ENCODE measurements at places on chromosomes 11 and 22.
A peak's percentile ranks its signal among the peaks of the same experiment; 100 is the strongest.

- DNase-seq, result no peak
Observed at GRCh38 chr11:31877083-31877482, 66.0 kb upstream of the PAX6 start.

- no peak for DNase-seq
Observed at GRCh38 chr11:121444526-121444925, 7.6 kb upstream of the SORL1 start.

DNA sequence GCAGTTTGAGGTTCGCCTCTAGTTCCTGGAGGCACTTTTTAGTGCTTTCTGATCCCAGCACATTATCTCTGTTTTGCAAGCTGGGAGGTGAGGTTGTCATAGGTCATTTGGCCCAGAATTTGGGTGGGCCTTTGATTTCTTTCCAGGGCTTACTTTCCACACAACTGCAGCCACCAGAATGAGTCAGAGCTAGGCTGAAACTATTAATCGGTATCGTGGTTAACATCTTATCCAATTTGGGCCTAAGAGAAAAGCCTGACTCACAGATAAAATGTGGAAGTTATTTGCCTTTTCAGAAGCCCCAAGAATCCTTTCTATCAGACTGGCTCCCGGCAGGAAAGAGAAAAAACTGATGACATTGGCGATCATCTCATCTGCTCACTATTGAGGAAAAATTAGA is 166.4 kb downstream of the KIRREL3 start:
- DNase-seq, result no peak

GRCh38 chr22:41697126-41697775 is 2.1 kb upstream of the MEI1 start:
- DNase-seq, result peak; percentile 77

- no peak for DNase-seq
Observed at GRCh38 chr11:60098508-60098907, 10.0 kb downstream of the MS4A2 start.

DNA sequence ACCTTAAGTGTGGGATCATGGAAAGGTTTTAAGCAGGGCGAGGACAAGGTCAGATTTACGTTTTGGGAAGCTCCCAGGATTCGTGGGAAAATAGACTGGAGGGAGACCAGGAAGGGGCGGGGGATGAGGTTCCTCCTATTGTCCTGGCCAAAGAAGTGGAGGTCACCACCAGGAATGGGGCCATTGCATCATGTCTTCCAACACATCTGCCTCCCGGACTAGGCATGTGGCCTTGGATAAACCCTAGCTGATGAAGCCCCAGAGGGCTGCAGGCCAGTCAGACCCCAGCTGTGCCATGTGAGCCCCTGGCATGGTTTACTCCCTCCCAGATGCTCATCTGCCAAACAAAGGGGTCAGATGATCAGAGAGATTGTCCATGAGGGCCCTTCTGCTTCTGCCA is 11.5 kb upstream of the YWHAH start:
- no peak for DNase-seq

- DNase-seq, result no peak
Observed at GRCh38 chr11:225734-226453, 10.2 kb downstream of the SIRT3 start.

- no peak for DNase-seq
Observed at GRCh38 chr11:133929401-133930052, 27.2 kb downstream of the IGSF9B start.

GRCh38 chr11:73367482-73368024 is 8.6 kb upstream of the RELT start:
- DNase-seq, result no peak

GRCh38 chr22:24515027-24515338 is 19.9 kb downstream of the UPB1 start:
- no peak for DNase-seq

- no peak for DNase-seq
Observed at GRCh38 chr22:49838771-49839717, 11.4 kb upstream of the BRD1 start.

DNA sequence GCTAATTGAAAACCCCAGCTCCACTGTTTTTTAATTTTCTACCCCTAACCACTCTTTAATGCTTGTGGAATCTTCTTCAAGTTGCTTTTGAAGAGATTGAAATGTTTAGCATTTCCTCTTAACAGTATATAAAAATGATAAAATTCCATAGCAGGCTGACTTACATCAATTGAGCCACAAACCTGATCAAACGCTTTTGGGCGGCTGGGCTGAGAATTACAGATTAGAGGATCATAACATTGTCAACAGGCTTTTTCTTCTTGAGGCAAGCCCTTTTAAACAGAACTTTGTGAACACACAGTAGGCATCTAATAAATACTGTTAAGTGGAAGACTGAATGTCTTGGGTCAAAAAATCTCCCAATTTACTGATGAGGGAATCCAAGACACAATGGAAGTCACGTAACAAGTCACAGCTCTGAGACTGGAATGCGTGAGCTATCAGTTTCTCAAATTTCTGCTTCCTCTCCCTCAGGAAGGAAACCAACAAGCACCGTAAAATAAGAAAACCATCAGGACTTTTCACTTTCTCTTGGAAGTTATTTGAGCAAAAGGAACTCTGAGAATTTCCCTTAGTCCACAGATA is 50.0 kb upstream of the CCDC89 start:
- DNase-seq, result no peak

GRCh38 chr11:127804747-127805400 is 782.5 kb downstream of the ETS1 start:
- no peak for DNase-seq

All from COR-L47 (cell line).